NCI-H2081 treated with DMSO at 0.1 percent for 48 hours (cell line): ENCODE measurements at places on chromosomes 2 and 18.

- DNase-seq: no peak
Observed at GRCh38 chr18:59633961-59634485, 63.2 kb downstream of the CCBE1 start.

- no peak for DNase-seq
Observed at GRCh38 chr2:149175956-149176355, 137.5 kb downstream of the LYPD6B start.

DNA sequence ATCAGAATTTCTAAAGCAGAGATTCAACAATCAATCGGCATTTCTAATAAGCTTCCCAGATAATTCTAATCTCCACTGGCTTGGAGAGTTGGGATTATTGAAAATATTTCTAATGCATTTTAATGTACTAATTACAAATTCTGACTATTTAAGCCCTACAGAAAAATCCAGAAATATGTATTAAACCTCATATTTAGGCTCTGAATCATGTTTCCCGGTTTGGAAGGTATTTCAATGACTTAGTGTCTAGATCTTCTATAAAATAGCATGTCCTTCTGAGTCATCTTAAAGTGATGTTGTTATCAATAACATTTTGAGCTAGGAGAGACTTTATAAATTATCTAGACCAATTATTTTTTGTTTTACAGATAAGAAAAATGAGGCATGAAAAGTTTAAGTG is 258.8 kb upstream of the NRXN1 start:
- DNase-seq: no peak

GRCh38 chr18:31648966-31649429 is 35.4 kb downstream of the B4GALT6 start:
- DNase-seq: no peak

DNA sequence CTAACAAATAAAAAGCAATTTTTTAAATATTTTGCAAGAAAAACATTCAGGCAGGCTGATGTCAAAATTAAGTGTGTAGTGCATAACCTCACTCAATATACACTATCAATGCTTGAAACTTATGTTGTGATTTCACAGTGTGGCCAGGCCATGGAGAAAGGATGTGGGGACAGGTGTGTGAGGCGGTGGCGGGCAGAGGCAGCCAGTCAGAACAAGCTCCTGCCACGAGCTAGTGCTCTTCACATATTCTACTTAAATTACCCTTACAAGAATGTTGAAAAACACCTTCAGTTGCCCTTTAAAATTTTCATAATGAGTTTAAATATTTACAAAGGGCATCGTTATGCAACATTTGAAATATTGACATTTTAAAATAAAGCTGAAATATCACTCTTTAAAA is 43.2 kb downstream of the CYB5A start:
- DNase-seq: no peak

DNA sequence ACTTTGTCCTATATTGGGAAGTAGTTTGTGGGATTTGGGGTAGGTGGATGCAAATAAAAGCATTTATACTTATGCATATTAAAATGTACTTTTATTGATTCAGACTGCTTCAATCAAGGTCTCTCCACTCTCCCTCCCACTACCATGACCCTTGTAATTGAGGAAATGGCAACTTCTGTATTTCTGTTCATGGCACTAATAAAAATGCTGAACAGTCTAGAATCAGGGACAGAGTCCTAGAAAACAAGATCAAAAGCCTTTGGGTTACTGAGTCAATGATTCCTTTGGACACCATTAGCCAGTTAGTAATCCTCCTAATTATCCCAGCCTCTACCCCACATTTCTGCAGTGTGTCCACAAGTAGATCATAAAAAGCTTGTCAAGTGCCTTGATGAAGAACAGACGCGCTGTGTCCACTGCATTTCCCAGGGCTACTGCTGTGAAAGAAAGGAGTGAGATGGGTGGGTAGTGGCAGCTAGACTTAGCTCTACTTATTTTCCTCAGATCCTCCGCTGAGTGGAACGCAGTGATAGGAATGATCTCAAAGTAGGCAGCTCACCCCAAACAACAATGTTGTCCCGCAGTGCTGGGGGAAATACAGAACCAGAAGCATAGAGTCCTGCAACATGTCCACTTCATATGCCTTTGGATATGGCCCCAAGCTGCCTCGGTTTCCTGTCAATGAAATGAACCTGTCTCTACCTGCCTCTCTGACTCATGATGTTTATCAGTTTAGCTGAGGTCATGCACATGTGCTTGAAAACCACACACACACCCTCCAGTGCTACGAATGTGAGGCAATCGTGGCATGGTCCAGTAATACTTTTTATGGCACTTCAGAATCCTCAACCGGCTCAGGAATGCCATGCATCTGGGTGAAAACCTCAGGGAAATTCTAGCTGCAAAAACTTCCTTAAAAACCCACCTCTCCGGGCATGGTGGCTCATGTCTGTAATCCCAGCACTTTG is 115.5 kb downstream of the COL6A3 start:
- no peak for DNase-seq

DNA sequence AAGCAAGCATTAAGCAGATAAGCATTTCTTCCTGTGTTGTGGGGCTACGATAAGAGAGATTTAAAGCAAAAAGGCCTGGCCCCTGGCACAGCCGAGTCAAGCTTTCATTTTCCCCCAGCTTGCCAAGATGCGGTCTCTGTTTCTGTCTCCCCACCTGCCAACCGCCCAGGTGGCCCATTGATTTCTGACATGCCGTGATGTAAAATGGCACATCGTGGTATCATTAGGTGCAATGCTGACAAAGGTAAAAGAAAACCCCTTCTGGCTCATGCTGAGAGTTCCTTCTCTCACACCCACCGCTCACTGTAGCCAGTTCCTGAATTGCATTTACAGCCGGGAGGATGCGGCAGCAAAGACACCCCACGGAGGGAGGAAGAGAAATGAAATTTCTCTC is 62.8 kb downstream of the BOD1L2 start:
- DNase-seq: peak; percentile 51

GRCh38 chr2:23354554-23354953 is 30.4 kb upstream of the KLHL29 start:
- no peak for DNase-seq

GRCh38 chr18:55695091-55695490 is 107.1 kb upstream of the TCF4 start:
- no peak for DNase-seq

GRCh38 chr18:35732636-35733035 is 151.1 kb downstream of the GALNT1 start:
- no peak for DNase-seq

DNA sequence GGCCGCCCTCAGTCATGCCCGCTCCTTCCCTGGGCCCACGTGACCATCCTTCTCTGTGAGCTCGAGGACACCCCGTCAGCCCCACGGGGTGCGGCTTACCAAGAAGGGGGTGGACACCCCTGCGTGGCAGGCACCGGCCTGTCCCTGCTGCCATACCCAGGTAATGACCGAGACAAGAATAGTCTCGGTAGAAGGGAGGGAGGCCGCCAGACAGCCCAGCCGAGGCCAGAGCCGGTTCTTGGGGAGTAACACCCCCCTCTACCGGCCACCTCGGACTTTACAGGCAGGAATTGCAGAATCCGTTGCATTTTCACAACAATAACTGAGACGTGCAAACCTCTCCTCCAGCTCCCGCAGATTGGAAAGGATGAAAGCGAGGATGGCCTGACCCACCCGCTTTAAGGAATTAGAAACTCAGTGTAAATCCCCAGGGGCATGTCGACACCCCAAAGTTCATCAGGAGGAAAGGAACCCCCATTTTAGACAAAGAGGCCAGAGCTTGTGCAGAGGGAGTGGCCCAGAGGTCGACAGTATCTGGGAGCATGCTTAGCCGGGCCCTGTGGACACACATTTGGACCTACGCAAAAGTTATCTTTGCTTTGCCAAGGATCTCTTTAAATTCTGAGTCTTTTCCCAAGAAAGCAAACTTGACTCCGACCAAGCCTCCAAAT is 60.1 kb upstream of the GLI2 start:
- no peak for DNase-seq

- DNase-seq: no peak
Observed at GRCh38 chr18:76260941-76261472, 234.0 kb downstream of the ZNF516 start.

DNA sequence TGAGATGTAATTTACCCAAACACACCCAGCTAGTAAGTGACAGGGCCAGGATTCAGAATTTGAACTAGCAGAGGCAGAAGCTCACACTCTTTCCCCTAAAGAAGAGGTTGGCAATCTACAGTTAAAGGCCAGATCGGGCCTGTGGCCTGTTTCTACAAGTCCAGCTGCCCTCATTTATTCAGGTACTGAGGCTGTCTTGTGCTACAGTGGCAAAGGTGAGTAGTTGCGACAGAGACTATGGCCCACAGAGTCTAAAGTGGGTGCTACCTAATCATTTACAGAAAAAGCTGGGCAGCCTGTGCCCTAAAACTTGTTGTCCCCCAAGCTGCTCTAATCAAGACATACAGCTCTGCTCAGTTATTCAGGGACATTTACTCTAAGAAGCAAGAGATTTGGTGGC is 86.8 kb downstream of the RTN4 start:
- DNase-seq: no peak

DNA sequence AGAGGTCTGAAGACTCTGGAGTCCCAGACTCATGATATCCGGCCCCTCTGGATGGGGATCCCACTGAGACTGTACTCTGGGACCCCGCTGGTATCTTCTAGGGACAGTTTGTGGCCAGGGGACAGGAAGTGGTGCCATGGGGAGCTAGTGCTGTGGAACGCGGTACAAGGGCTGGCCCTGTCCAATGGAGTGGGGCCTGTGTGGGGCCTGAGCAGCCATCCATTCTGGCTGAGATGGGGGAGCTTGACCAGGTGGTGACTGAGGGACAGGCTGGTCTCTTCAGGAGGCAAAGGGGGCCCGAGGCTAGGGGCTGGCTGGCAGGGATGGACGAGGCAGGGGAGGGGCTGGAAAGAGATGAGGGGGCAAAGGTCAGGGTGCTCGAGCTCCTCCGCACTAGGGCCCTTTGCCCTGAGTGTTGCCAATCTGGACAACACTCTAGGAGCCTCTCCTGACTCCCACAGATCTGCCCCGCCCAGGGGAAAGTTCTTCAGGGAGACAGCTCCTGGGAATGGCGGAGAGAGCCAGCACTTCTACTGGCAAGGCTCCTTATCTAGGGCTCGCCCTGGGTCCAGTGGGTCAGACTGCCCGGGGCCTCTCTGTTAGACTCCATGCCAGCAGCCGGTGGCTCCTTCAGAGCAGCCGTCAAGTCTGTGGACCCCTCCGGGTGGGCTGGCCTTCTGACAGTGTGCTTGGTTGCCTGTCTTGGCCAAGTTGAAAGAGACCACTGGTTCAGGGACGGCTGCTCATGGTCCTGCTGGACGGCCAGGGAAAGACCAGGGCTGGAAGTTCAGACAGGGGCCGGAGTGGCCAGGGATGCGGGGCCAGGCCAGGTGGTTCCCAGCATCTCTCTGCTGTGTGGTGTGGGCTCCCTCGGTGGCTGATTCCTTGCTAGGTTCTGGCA is 12.3 kb downstream of the MALL start:
- no peak for DNase-seq

DNA sequence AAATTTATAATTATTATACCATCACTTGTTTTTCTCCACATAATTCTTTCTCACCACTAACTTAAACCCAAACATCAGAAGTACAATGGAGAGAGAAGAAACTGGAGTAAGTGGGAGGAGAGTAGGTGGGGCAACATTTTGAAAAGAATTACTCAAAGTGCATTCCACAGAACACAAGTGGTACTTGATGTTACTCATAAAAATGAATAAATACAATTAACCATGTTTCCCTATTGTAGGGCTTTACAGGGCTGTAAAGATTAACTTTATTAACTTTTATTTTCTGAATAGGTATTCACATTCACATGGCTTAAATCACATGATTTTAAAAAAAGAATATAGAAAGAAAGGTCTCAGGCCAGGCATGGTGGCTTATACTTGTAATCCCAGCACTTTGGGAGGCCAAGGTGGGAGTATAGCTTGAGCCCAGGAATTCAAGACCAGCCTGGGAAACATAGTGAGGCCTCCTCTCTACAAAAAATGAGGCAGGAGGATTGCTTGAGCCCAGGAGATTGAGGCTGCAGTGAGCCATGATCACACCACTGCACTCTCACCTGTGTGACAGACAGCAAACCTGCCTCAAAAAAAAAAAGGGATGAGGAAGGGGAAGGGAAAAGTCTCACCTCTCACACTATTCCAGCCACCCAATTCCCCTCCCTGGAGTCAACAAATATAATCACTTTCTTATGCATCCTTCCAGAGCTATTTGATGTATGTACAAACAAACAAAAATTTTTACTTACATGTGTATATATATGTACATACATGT is 47.1 kb downstream of the KCNG3 start:
- no peak for DNase-seq

DNA sequence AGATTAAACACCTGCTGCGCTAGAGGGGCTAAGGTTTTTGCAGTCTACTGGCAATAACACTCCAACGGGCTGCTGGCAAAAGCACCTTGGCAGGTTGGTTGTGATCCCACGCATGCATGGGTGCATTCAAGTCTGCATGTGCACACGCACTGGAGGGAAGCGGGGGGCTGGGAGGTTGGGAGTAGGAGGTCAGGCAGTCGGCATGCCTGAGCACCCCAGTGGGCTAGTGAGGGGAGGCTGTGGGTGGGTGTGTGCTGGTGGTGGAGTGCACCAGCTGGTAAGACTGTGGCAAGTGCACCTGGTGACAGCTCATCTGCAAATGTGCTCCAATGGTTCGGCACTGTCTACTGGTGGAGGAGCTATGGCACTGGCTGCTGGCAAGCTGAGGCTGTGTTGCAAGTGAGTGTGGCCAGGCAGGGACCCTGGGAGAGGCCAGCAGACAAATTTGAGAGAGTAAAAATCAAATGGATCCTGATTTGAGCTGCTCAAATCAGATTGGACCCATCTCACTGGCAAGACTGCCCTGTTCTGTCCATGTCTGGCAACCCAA is 460.6 kb upstream of the DSEL start:
- no peak for DNase-seq

- no peak for DNase-seq
Observed at GRCh38 chr2:13106302-13106701, 389.6 kb downstream of the TRIB2 start.
